Psoas muscle (tissue), 8 donors: ENCODE measurements at places on chromosomes 1 and 21. TPM values are rescaled to one million over a fixed set of nuclear protein-coding genes. Genes with fewer than 3 reads are reported as not detected.

BCAR3 gene
- total RNA-seq = 23.7 TPM

DCST1 gene
- not detected for total RNA-seq

PATJ gene
- 17.1 TPM for total RNA-seq

FMO1 gene
- not detected for total RNA-seq

IL12RB2 gene
- total RNA-seq = 6.8 TPM

UBL4B gene
- not detected for total RNA-seq

HSPG2 gene
- total RNA-seq = 168 TPM

PTPRU gene
- total RNA-seq = 22.5 TPM

LINGO4 gene
- 5.8 TPM for total RNA-seq

TNFRSF18 gene
- not detected for total RNA-seq

PEAR1 gene
- 4.3 TPM for total RNA-seq

LMOD1 gene
- total RNA-seq = 45.4 TPM

LCE2B gene
- not detected for total RNA-seq

GBP7 gene
- total RNA-seq = not detected

WNT2B gene
- 0.40 TPM for total RNA-seq

JTB gene
- 118 TPM for total RNA-seq
